Articular chondrocyte of knee joint (primary cell): ENCODE measurements at places on chromosomes 7 and 10. TPM values are rescaled to one million over a fixed set of nuclear protein-coding genes. Genes with fewer than 3 reads are reported as not detected.

Gene C7orf57
- total RNA-seq, result under 0.01 TPM in 1 of 2 replicates, not detected in the other

Gene ADIRF
- 50.6 and 78.0 TPM in 2 replicates for total RNA-seq

Gene RELN
- total RNA-seq, result under 0.01 TPM in 2 replicates

Gene TRIL
- total RNA-seq, result 0.13 and 0.22 TPM in 2 replicates

Gene SLC26A4
- 0.65 and 2.4 TPM in 2 replicates for total RNA-seq

Gene AKR1C2
- total RNA-seq, result 139 and 215 TPM in 2 replicates

Gene EEF1AKMT2
- total RNA-seq, result 29.2 and 33.6 TPM in 2 replicates

Gene SYT15B
- total RNA-seq, result 0.22 and 0.39 TPM in 2 replicates

Gene C10orf53
- total RNA-seq, result not detected in 2 replicates

Gene BTBD16
- not detected in 2 replicates for total RNA-seq

Gene GTPBP10
- 26.3 and 34.8 TPM in 2 replicates for total RNA-seq

Gene ZNF138
- total RNA-seq, result 5.7 and 8.2 TPM in 2 replicates
